Activated CD8-positive, alpha-beta memory T cell treated with anti-CD3 and anti-CD28 coated beads for 1 hour (primary cell): ENCODE measurements at places on chromosomes 7 and 10.

DNA sequence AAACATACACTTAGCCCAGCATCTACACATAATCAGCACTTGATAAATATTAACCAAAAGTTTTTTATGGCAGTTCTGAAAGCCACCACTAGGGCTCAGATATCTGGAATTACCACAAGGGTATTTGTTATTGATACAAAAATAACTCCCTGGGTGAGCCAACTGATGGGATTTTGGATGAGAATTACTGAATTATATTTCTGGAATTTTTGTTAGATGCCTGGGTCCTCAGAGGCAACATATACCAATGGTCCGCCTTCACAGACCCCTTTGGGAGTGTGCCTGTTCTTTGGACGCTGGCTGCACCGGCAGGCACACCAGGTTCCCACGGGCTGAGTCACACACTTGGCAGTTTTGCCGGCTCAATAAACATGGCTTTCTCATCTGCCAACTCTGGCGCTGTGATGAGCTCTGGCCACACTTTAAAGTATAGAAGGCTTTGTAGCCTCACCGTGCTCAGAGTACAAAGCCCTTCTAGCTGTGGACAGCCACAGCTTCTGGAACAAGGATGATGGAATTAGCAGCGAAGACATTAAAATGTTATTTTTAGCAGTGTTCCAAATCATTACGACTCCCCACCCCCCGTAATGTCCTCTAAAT, 24.5 kb upstream of the EEPD1 start:
- no peak for DNase-seq

- no peak for DNase-seq
Observed at GRCh38 chr10:111127081-111127848, 50.4 kb downstream of the ADRA2A start.

DNA sequence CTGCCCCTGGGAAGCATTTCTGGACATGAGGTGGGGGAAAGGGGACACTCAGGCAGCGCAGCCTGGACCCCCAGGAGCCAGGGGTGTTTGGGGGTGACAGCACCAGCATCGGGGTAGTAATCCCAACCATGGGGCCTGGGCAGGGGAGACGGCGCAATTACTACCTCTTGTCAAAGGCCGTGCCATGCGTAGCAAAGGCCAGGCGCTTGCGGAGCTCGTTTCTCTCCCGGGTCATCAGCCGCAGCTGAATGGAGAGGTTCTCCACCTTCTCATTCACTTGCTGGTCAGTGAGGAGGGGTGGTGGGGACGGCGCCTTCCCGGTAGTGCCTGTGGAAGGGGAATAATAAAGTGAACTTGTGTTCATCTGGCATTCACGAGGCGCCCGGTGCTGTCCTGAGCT, 70.0 kb downstream of the DLG5 start:
- DNase-seq: no peak

DNA sequence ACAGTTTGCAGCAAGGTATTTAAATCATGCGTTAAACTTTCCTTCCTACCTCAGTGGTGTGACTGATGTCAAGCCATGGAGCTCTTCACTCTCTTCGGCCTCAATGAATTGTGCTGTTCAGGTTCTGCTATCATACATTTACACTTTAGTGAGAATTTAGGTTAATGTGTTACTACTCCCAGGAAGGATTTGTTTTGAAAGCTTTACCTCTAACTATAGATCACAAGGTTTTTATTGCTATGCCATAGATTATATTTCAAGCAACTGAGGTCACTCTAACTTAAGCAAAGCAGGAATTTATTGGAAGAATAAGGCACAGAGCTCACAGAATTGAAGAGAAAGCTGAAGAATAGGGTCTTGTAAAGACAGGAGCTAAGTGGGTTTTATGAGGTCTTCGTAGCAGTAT, 11.0 kb upstream of the ADD3 start:
- no peak for DNase-seq
